ENCODE measurements at places on chromosomes 6 and 20.

- no peak for DNase-seq
Observed at GRCh38 chr20:32534661-32535240, 50.4 kb downstream of the NOL4L start.

- DNase-seq: no peak
Observed at GRCh38 chr6:25280344-25281074, 1.3 kb downstream of the CARMIL1 start.

- no peak for DNase-seq
Observed at GRCh38 chr6:158311193-158311592, 1.1 kb upstream of the TULP4 start.

- DNase-seq: peak; percentile 18
Observed at GRCh38 chr6:73652637-73653570, 888 bp downstream of the SLC17A5 start.

DNA sequence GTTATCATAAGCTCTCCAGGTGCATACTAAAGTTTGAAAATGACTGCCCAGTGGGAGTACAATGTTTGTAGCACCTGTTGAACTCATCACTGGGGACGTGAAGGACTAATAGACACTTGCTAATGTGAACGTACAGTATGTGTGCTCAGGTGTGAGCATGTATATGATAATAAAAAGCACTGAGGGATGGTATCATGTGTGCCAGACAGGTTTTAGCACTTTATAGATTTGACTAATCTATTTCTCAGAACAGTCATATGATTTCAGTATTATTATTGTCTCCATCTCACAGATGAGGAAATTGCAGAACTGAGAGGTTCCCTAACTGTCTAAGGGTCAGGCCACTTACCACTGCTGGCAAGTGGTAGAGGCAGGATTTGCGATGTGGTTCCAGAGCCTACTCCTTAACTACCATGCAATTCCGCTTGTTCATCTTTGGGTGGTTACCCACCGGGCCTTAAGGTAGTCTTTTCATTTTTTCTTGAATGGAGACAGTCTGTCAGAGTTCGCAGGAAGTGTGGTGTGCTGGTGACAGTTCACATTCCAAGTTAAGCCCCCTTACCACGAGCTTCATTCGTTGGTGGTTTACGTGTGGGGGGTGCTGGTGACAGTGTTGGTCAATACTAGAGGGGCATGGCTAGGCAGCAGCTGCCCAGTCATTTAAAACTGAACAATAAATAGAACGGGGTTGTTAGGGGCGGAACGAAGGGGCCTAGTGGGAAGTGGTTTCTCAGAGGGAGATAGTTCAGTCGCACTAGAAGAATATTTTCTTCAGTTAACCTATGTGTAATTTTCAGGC lies 46.8 kb downstream of the RREB1 start:
- no peak for DNase-seq

Measured in nucleus accumbens (tissue), 56 donors.